Stimulated activated naive B cell treated with anti-CD40 and anti-IgM and Interleukin-4, amounts not matched to agents 10 μg/mL and 1 μg/mL and 100 μg/mL, for 72 hours (primary cell): ENCODE measurements at places on chromosomes 5 and 9.
A peak's percentile ranks its signal among the peaks of the same experiment; 100 is the strongest.

- no peaks in the 10 kb centered on the region for H3K4me1 ChIP-seq
- H3K27ac ChIP-seq = no peak overlapping the region
- DNase-seq = no peak
Measured at GRCh38 chr9:109341561-109341960, 20.7 kb upstream of the EPB41L4B start.

DNA sequence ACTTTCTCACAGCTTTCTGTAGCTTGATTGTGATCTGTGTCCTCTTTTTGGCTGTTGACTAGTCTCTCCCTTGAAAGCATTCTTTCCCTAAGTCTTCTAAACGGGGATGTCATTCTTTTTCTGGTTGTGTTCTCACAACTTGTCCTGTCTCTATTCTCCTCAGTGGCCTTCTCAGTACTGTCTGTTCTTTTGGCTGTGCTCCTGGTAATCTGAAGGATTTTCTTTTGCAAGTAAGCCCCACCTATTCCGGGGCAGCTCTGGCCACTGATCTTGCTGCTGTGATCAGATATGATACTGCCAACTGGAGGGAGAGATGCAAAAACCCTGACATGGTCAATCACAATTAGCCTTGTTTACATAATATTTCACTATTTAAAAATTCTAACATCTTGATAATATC, 172.2 kb downstream of the CDC42SE2 start:
- peaks cover 47% of the 10 kb centered on the region for H3K36me3 ChIP-seq
- no peak overlapping the region for H3K4me3 ChIP-seq
- no peak for DNase-seq
- H3K27ac ChIP-seq = peak overlapping the region; percentile 20
- H3K27me3 ChIP-seq = no peaks in the 10 kb centered on the region

GRCh38 chr9:81097131-81097847, 592.1 kb downstream of the TLE1 start:
- no peaks in the 10 kb centered on the region for H3K4me1 ChIP-seq
- no peak for DNase-seq
- no peaks in the 10 kb centered on the region for H3K27me3 ChIP-seq
- H3K27ac ChIP-seq = no peak overlapping the region

GRCh38 chr9:36337865-36338264, 62.2 kb downstream of the RNF38 start:
- no peaks in the 10 kb centered on the region for H3K27me3 ChIP-seq
- H3K4me1 ChIP-seq = peaks cover 2% of the 10 kb centered on the region
- no peak for DNase-seq
- no peak overlapping the region for H3K27ac ChIP-seq
- H3K36me3 ChIP-seq = peaks cover 36% of the 10 kb centered on the region

DNA sequence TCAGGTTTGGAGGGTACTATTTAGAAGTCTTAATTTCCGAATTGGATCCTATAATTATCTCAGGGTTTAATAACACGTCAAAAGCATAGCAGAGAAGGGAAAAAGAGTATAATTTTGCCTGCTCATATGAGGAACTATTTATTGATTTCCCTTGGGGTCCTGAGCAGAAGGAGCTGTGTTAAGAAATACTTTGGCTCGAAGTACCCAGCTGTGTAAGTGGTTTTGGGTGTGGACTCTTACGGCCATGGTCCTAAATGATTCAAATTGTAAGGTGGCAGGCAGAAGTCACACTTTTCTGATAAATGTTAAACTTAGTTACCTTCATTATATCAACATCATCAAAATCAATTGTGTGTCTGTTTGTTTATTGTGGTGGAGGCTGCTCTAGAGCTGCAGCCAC, 190.4 kb downstream of the MTRR start:
- H3K27ac ChIP-seq = no peak overlapping the region
- H3K27me3 ChIP-seq = peaks cover 6% of the 10 kb centered on the region
- H3K4me3 ChIP-seq = no peak overlapping the region
- no peaks in the 10 kb centered on the region for H3K4me1 ChIP-seq
- no peak for DNase-seq

- H3K36me3 ChIP-seq = no peaks in the 10 kb centered on the region
- peaks cover 55% of the 10 kb centered on the region for H3K4me1 ChIP-seq
- peak overlapping the region; percentile 16 for H3K27ac ChIP-seq
Measured at GRCh38 chr9:120937596-120937995, 11.0 kb upstream of the TRAF1 start.

- peak overlapping the region; percentile 85 for H3K4me3 ChIP-seq
- H3K4me1 ChIP-seq = peaks cover 66% of the 10 kb centered on the region
- DNase-seq = no peak
Measured at GRCh38 chr5:181184845-181185216, 20.2 kb downstream of the TRIM7 start.

DNA sequence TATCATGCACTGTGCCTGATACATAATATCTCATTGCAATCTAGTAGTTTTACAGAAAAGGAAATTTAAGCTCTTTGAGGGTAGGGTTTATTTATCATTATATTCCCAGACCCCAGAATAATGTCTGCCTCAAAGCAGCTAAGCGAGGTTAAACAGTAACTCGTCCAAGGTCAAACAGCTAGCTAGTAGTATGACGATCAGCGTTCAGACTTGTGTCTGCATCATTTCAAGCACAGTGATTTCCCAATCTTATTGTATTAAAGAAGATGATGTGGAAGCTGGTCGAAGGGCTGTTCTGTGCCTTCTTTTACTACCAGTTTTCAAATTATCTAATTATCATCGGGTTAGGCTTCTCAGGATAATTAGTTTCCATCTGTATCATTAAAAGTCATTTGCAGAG, 55.1 kb upstream of the NFIB start:
- H3K36me3 ChIP-seq = no peaks in the 10 kb centered on the region
- peaks cover 6% of the 10 kb centered on the region for H3K27me3 ChIP-seq
- no peak for DNase-seq
- H3K4me1 ChIP-seq = no peaks in the 10 kb centered on the region

GRCh38 chr9:109716631-109717030, 63.4 kb upstream of the PALM2AKAP2 start:
- no peaks in the 10 kb centered on the region for H3K27me3 ChIP-seq
- H3K4me1 ChIP-seq = no peaks in the 10 kb centered on the region
- no peak for DNase-seq
- no peak overlapping the region for H3K27ac ChIP-seq

DNA sequence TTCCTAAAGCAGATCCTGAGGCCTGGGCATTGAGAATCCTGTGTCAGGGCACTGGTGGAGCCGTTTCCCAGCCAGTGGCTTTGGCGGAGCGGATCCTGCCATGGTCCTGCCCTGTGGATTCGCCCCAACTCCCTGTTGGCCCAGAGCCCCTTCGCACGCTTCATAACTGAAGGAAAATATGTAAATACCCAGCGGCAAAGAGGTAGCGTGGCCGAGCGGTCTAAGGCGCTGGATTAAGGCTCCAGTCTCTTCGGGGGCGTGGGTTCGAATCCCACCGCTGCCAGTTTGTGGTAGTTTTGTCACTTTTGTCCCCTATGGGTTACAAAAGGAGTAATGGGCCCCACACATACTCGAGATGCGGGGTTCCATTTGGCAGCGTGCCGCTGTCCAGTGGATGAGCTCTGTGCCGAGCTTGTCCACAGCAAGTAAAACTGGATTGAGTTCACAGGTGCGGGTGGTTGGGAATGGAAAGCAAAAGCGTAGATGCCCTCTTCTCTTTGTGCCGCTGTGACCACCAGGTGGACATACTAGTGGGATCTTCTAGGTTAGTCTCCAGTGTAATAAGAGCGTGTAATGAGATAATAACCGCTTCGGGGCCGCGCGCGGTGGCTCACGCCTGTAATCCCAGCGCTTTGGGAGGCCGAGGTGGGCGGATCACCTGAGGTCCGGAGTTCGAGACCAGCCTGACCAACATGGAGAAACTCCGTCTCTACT, 17.3 kb downstream of the TRIM7 start:
- peaks cover 51% of the 10 kb centered on the region for H3K36me3 ChIP-seq
- H3K27me3 ChIP-seq = peaks cover 15% of the 10 kb centered on the region
- DNase-seq = peak; percentile 53
- peak overlapping the region; percentile 95 for H3K4me3 ChIP-seq
- H3K27ac ChIP-seq = peak overlapping the region; percentile 100

DNA sequence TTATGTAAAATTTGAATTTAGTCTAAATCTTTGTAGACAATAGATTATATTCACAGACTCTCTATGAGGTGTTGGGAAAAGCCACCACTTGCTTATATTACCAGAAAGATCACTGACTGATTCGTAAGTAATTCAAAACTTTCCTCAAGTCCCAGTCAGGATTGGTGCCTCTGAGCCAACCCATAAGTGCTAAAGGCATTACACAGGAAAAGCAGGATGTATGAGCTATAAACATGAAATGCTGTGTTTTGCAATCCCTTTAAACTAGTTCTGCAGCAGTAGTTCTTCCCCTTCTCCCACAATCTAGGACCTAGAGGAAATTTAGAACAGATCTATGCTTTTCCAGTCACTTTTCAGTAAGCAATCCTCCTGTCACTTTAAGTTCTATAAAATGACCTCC, 48.0 kb downstream of the SHLD3 start:
- DNase-seq = no peak
- H3K27me3 ChIP-seq = no peaks in the 10 kb centered on the region
- H3K36me3 ChIP-seq = peaks cover 48% of the 10 kb centered on the region
- H3K4me1 ChIP-seq = peaks cover 3% of the 10 kb centered on the region
- no peak overlapping the region for H3K27ac ChIP-seq

DNA sequence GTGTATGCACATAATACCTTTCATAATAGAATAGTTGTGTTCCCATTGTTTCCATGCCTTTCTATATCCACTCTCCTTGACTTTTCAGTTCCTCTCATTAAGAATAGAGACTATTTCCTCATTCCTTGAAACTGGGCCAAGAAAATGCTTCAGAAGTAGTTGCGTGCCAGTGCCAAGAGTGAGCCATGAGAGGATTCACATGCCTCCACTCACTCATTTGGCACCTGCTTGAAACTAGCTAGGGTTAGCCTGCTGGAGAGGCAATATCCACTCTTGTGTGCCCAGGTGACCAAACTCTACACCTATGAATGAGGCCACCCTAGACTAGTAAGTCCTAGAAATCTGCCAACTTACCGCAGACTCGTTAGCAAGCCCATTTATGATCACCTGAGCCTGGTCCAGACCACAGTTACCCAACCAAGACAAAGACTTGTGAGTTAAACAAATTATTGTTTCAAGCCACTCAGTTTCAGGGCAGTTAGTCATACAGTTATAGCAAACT, 276.3 kb downstream of the EPB41L4A start:
- H3K27ac ChIP-seq = no peak overlapping the region
- DNase-seq = no peak
- no peaks in the 10 kb centered on the region for H3K36me3 ChIP-seq
- no peaks in the 10 kb centered on the region for H3K27me3 ChIP-seq

DNA sequence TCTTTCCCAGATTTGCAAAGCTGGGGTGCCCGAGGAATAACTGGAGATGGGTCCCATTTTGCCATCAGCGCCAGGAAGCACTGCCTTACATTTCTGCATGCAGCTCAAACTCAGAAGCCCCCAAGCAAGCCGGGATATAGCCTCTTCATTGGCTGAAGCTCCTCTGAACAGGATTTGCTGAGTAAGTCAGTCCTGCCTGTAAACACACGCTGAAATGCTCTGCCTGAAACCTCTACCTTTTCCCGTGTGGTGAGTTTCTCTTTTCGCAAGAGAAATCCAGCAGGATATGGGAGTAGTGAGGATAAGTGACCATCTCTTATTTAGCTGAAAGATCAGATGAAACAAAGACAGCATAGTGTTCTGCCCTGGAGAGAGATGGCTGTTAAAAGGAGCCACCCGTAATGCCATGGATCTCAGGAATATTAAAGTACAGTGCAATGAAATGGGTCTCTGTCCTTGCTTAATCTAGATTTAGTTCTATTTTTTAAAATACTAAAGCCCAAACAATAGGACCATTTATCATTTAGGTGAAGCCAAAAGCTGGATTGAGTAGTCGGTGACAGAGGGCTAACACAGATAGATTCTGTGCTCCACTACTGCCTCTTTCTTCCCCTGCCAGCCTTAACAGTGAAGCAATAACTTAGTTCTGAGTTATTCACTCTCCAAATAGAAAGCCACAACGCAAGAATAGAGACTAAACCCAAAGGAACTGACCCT, 177.5 kb upstream of the PPP2R2B start:
- no peak for DNase-seq
- H3K36me3 ChIP-seq = no peaks in the 10 kb centered on the region
- no peaks in the 10 kb centered on the region for H3K27me3 ChIP-seq
- no peak overlapping the region for H3K27ac ChIP-seq

GRCh38 chr9:124786881-124787573, 10.1 kb downstream of the OLFML2A start:
- H3K4me1 ChIP-seq = peaks cover 9% of the 10 kb centered on the region
- H3K27ac ChIP-seq = no peak overlapping the region
- H3K36me3 ChIP-seq = no peaks in the 10 kb centered on the region
- no peak overlapping the region for H3K4me3 ChIP-seq
- no peaks in the 10 kb centered on the region for H3K27me3 ChIP-seq
- no peak for DNase-seq

DNA sequence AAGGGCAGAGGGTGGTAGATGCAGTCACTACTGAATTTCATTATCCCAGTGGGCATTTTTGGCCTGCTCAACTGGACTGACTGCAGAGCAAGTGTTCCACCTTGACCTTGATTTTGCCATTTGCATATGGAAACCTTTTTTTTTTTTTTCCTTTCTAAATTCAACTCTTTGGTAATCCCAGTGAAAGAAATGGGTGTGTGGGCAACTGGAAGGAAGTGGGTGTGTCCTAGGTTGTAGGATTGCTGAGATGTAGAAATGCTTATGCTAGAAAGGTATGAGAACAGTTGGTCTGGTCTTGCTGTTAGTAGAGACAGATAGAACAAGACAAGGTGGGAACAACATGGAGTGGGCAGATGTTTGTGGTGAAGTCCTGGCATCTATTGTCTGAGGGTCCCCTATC, 7.8 kb upstream of the IL12B start:
- peaks cover 17% of the 10 kb centered on the region for H3K4me1 ChIP-seq
- H3K27me3 ChIP-seq = no peaks in the 10 kb centered on the region
- no peak overlapping the region for H3K4me3 ChIP-seq
- DNase-seq = no peak

- H3K36me3 ChIP-seq = no peaks in the 10 kb centered on the region
- peak overlapping the region; percentile 78 for H3K27ac ChIP-seq
- H3K27me3 ChIP-seq = no peaks in the 10 kb centered on the region
- DNase-seq = peak; percentile 18
Measured at GRCh38 chr5:150082374-150082773, 4.0 kb downstream of the CSF1R start.

DNA sequence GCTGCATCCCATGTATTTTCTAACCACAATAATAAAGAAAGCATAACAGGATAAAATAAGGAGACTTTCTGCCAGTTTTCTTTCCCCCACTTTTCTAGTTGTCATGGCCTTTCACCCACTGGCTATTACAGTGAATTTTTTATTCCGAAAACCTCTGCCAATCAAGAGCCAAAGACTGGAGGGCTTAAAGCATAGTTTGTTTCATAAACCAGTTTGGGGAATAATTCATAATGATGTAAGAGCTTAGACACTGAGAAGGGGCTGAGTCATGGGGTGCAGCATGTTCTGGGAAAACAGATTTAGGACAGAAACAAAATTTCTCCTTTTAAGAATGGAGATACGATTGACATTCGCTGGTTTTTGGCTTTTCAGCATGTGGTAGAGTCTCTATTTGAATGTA, 4.4 kb upstream of the GLIPR2 start:
- no peak overlapping the region for H3K27ac ChIP-seq
- no peaks in the 10 kb centered on the region for H3K27me3 ChIP-seq
- no peaks in the 10 kb centered on the region for H3K36me3 ChIP-seq
